ENCODE measurements at places on chromosomes 11 and 22.

DNA sequence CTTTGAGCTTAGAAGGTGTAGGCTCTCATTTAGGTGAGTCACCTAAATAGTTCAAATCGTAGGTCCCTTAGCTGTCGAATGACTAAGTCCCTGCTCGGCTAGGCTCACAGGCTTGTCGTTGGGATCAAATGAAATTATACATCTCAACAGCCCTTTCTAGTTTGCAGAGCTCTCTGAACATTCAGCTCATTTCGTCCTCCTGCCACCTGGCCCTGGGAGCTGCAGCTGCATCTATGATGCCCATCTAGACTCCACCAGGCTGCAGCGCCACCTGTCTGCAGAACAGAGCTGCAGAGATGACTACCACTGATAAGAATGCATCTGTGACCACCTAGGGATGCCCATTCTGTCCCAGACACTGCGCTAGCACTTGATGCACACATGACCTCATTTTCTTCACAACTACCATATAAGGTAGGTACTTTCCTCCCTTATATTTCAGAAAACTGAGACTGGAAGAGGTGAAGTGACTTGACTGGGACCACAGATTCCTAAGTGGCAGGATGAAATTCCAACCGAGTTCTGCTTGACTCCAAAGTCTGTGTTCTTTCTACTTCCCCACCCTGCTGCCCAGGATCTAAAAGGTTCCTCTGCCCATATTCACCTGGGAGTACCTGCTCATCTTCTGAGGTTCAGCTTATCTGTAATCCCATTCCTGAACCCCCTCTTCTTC is 141.1 kb upstream of the NARS2 start:
- DNase-seq = peak; percentile 45

- DNase-seq = peak; percentile 52
Measured at GRCh38 chr22:33083212-33083611, 25.0 kb upstream of the SYN3 start.

GRCh38 chr11:69892237-69892985 is 73.2 kb upstream of the FGF3 start:
- no peak for DNase-seq

DNA sequence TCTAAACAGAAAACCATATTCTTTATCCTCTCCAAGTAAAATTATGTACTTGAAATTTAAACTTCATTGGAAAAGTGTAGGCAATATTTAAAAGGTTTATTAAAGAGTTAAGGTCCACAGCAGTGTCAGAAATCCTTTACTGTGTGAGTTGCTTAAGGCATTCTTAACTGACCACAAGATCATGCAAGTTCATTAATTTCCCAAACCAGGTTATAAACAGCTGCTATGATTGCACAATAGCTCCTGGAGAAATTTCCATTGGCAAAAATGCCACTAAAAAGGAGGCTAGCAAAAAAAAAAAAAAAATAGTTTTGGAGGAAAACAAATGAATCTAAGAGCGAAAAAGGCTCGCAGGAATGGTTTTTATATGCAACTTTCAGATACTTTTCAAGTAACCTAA is 106.2 kb downstream of the ETS1 start:
- DNase-seq = no peak

- DNase-seq = no peak
Measured at GRCh38 chr11:65895482-65895981, 4.7 kb downstream of the FOSL1 start.

- DNase-seq = no peak
Measured at GRCh38 chr11:73495731-73496130, 102.2 kb downstream of the FAM168A start.

- DNase-seq = no peak
Measured at GRCh38 chr11:40302669-40303068, 1156.8 kb downstream of the LRRC4C start.

- DNase-seq = no peak
Measured at GRCh38 chr11:126917531-126918204, 82.9 kb downstream of the KIRREL3 start.

GRCh38 chr22:38789606-38790005 is 4.3 kb downstream of the DNAL4 start:
- no peak for DNase-seq

DNA sequence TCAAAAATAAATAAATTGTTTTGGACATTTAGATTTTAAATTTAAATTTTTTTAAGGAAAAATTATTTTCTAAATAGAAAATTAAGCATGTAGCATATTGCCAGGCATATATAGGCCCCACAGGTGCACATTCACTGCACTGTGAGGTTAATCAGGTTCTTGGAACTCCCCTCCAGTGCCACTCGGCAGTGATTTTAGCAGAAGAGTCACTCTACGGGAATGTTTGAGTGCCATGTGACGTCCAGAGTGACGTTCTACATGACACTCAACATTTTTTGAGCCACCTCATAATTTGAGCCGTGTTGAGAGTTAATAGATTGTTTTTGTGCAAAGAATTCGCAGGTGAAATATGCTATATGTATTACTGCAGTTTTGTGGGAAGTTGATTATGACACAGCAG is 77.4 kb downstream of the SWAP70 start:
- no peak for DNase-seq

- DNase-seq = no peak
Measured at GRCh38 chr22:27844256-27844655, 42.7 kb upstream of the MN1 start.

GRCh38 chr11:133826866-133827265 is 18.4 kb downstream of the SPATA19 start:
- DNase-seq = no peak

GRCh38 chr11:13644997-13645687 is 23.3 kb upstream of the FAR1 start:
- no peak for DNase-seq

GRCh38 chr22:27003297-27003696 is 345.9 kb downstream of the MIAT start:
- DNase-seq = no peak

- DNase-seq = no peak
Measured at GRCh38 chr11:46676436-46677158, 23.8 kb downstream of the ARHGAP1 start.

DNA sequence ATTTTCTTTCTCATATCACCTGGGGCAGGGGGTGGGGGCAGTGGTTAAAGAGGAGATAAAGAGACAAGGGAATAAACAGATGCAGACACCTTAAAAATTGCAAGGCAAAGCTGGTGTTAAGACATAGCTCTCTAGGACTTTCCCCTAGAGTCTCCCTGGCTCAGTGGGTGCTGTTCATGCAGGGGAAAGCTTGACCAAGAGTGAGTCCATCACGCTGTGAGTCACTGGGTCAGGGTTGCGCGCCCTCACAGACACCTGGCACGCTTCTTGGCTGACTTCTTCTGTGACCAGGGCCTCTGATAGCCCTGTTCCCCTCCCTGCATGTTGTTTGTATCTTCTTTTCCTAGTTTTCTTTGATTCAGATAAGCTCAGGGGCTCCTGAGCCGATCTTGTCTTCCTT is 31.9 kb downstream of the COMMD9 start:
- DNase-seq = no peak

GRCh38 chr11:120108154-120108784 is 29.6 kb downstream of the TRIM29 start:
- peak; percentile 63 for DNase-seq

- no peak for DNase-seq
Measured at GRCh38 chr11:123316003-123316402, 114.1 kb upstream of the GRAMD1B start.

- DNase-seq = peak; percentile 7
Measured at GRCh38 chr11:10641177-10641911, 52.2 kb downstream of the IRAG1 start.

DNA sequence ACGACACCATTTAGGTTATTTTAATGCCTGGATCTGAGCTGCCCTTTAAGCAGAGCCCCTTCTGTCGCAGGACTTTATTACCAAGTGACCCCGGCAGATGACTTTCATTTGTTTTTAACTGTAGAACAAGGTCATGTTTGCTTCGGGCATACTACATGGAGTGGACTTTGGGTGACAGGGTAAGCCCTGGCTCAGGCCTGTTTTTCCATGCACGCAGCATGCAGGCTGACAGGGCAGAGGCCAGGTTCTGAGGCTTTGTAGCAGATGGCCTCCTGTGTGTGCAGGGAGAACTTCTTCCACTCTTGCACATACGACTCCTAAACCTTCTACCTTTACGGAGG is 50.5 kb downstream of the SNX19 start:
- DNase-seq = no peak

- no peak for DNase-seq
Measured at GRCh38 chr11:34091825-34092224, 13.6 kb upstream of the NAT10 start.

DNA sequence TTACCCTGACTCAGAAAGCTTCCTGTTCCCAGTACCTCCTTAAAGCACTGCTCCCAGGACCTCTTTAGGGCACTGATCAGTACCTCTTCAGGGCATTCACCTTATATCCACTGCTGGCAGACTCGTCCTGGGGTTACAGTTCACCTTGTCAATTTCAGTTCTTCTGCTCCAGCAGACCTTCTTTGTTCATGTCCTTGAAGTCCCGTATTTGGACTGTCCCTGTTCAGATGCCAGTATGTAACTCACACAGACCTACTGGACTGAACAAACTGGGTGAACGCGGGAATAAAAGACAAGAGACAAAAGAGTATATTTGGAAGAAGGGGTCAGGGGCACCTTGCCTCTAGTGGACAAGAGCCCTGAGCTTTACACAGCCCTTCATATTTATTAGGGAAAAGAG is 31.8 kb upstream of the NCAM1 start:
- DNase-seq = no peak

DNA sequence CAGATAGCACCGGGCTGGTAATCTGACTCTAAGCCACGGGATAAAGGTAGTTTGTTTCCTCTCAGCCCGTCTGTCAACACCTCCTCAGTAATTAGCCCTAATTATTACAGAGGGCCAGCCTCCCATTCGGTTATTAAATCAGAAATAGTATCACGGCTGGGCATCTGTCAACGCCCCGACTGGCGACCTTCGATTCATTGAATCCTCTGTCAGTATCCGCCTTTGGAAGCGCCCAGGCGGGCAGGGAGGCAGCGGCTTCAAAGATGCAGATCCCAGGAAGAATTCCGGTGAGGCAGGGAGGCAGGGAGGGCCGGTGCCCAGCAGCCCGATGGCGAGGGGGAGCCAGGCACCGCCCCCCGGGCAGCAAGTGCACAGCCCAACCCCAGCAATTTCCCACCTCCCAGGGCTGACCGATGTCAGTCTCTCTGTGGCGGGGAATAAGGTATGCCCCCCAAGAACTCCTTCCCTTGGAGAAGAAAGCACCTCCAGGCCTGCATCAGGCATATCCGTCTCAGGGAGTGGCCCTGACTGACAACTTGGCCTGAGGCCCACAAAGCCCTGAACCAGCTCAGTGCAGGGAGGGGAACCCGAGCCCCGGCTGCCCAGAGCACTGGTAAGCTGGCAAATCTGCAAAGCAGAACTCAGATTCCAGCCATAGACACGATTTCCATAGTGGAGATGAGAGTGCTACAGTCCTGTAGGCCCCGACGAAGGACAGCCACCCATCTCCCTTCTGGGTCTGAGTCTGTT is 11.4 kb downstream of the GNB1L start:
- DNase-seq = no peak

DNA sequence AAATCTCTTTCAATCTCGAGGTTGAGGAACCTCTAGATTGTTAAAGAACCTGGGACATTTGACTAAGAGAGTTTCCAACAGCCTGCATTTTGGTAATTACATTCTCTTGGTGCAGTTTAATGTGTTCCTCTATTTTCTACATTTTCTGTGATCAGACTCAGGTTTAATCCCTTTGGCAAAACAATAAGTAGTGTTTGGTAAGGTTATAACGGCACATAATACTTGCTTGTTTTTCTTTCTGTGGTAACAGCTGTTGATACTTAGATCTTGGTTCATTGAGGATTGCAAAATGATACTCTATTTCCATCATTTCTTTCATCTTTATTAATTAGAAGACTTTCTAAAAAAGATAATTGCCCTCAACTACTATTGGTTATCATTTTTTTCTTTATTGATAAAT is 271.3 kb downstream of the SBF2 start:
- DNase-seq = no peak

DNA sequence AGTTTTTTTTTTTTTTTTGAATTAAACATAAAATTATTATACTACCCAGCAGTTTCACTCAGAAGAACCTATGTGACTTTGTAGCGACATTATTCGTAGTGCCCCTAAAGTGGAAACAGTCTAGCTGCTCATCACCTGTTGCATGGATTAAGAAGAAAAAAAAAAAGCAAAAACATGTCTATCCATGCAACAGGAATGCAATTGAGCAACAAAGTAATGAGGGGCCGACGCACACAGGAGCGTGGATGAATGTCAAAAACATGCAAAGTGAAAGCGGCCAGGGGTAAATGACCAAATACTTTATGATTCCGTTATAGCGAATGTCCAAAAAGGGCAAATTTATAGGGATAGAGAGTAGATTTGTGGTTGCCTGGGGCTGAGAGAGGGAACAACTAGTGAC is 16.3 kb downstream of the MYO18B start:
- DNase-seq = no peak

GRCh38 chr22:21064917-21065864 is 19.4 kb downstream of the LRRC74B start:
- no peak for DNase-seq

GRCh38 chr11:59078435-59078834 is 7.7 kb upstream of the GLYATL1B start:
- peak; percentile 65 for DNase-seq

- peak; percentile 86 for DNase-seq
Measured at GRCh38 chr11:121446752-121447156, 5.4 kb upstream of the SORL1 start.

- DNase-seq = no peak
Measured at GRCh38 chr11:74694136-74694930, 36.9 kb downstream of the CHRDL2 start.

Measured in OCI-LY7 (cell line).